ENCODE measurements at places on chromosomes 6 and 20.

GRCh38 chr20:31764641-31765305 is 25.7 kb downstream of the TPX2 start:
- H3K27ac ChIP-seq, result no peak overlapping the region
- no peak overlapping the region for H3K4me3 ChIP-seq

DNA sequence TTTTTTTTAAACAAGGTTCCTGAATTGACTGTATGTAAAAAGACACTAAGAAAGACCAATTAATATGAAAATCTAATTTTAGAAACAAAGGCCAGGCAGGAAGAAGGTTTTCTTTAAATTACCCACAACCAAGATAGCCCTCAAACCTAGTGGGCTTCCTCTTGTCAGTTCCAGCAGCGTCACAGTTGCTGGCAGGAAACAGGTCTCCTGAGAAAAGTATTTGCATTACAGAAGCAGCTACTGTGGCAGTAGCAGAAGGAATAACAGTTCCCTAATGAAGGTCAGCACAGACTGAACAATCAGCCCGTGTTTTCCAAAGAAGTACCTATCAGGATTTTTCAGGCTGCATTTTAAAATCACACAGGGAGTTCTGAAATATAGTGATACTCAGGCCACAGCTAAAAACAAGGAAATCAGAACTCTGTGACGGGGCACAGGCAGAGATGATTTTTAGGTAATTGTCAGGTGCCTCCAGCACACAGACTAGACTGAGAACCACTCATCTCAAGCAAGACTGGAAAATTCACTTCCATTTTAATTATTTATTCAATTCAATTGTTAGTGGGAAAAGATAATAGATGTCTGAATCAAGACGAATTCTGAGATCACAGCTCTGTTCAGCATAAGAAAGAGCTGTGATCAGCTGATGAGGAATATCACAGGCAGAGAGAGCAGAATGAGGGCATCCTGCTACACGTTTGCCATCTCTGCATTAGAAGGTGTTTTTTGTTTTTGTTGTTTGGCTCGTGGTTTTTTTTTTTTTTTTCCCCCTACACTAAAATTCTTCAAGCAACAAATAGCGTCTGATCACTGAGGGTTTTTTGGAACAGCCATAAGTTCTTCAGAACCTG is 230.5 kb upstream of the KHDRBS2 start:
- DNase-seq, result no peak
- no peaks in the 10 kb centered on the region for H3K4me1 ChIP-seq
- H3K27me3 ChIP-seq, result no peaks in the 10 kb centered on the region
- H3K27ac ChIP-seq, result no peak overlapping the region
- H3K36me3 ChIP-seq, result no peaks in the 10 kb centered on the region

GRCh38 chr6:11185204-11185842 is 47.1 kb downstream of the NEDD9 start:
- no peak overlapping the region for H3K4me3 ChIP-seq
- no peak overlapping the region for H3K27ac ChIP-seq
- no peaks in the 10 kb centered on the region for H3K27me3 ChIP-seq
- DNase-seq, result no peak

DNA sequence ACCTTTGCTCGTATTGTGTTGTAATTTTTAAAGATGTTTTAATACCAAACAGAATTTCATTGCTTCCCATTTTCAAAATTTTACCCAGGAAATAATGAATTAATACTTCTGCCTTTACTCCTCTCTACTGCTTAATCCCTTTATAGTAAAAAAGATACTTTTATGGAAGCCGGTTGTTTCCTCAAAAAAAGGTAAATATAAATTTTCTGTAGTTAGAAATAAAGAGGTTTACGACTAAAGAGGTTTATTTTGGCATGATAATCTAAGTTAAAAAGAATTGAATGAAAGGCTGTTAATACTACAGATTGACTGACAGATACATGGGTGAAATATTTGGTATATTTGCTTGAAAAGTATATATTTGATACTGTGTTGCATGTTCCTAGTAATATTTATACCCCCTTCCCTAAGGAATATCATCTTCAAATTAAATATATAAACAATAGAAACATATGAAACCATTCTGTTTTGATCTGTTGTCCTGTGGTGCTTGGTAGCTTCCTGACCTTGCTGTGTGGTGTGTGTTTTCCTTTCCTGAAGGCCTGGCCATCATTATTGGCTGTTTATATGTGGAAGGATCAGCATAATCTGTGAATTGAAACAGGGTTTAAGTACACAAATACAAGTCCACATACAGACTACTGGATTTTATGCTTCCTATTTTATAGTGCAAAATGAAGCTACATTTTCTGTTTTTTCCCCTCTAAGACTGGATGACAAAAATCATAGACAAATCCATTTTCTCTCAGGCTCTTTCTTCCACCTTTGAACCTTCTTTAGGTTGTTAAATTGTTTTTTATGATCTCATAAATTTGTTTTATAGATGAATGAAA is 2.3 kb downstream of the LIN28B start:
- DNase-seq, result no peak
- no peak overlapping the region for H3K27ac ChIP-seq
- peaks cover 2% of the 10 kb centered on the region for H3K36me3 ChIP-seq
- H3K27me3 ChIP-seq, result peaks cover 55% of the 10 kb centered on the region
- no peak overlapping the region for H3K4me3 ChIP-seq
- peaks cover 21% of the 10 kb centered on the region for H3K4me1 ChIP-seq

- no peak overlapping the region for H3K4me3 ChIP-seq
- DNase-seq, result no peak
- H3K4me1 ChIP-seq, result peaks cover 7% of the 10 kb centered on the region
- no peak overlapping the region for H3K27ac ChIP-seq
- H3K27me3 ChIP-seq, result no peaks in the 10 kb centered on the region
- peaks cover 48% of the 10 kb centered on the region for H3K36me3 ChIP-seq
Observed at GRCh38 chr20:34445177-34446065, 70.8 kb upstream of the DYNLRB1 start.

GRCh38 chr6:18629571-18629970 is 242.4 kb downstream of the RNF144B start:
- H3K27ac ChIP-seq, result no peak overlapping the region
- H3K27me3 ChIP-seq, result no peaks in the 10 kb centered on the region
- DNase-seq, result no peak

DNA sequence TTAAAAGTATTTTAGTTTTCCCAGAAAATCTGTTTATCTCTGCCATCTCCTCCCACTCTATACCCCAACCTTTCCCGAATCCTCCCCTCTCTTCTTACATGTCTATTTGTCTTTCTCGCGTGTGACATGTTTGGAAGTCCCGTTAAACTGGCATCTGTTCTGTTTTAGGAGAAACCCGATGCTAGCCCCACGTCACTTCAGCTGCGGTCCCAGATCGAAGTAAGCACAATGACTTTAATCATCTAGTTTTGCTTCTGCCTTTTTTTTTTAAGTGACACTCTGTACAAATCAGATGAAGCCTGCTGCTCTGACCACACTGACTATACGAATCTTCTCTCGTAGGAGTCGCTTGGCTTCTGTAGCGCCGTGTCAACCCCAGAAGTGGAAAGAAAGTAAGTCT is 97.4 kb downstream of the SASH1 start:
- peaks cover 12% of the 10 kb centered on the region for H3K4me1 ChIP-seq
- peaks cover 17% of the 10 kb centered on the region for H3K27me3 ChIP-seq
- H3K27ac ChIP-seq, result no peak overlapping the region
- no peak for DNase-seq
- no peak overlapping the region for H3K4me3 ChIP-seq

DNA sequence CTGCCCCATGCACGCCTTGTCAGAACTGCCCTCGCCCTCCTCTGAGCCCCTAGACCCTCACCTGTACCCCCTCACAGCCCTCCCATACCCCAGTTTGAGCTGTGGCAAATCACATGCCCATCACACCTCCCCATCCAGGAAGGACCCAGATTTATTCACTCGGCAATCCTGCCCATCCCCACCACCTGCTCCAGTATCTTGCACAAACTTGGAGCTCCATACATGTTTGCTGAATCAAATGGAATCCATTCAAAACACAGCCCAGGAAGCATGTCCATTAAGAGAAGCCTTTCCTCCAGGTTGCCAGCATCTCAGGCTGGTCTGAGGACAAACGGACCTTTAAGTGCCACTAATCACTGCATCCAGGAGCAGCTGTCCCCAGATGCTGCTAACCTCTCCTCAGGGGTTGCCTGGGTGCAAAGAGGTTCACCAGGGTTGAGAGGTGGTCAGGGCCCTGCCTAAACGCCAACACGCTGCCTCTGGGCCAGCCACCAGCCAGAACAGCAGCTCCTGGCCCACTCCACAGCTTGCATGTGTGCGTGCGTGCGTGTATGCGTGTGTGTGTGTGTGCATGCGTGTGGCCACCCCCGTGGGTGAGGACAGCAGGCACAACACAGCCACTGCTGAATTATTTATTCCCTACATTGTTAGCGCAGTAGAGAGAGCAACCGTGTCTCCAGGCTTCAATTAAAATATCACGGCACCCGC is 31.0 kb downstream of the GRM4 start:
- no peak overlapping the region for H3K27ac ChIP-seq
- no peak overlapping the region for H3K4me3 ChIP-seq
- H3K4me1 ChIP-seq, result no peaks in the 10 kb centered on the region
- no peaks in the 10 kb centered on the region for H3K36me3 ChIP-seq

GRCh38 chr20:29079769-29080690 is 2177.4 kb upstream of the DEFB115 start:
- H3K36me3 ChIP-seq, result no peaks in the 10 kb centered on the region
- H3K27me3 ChIP-seq, result no peaks in the 10 kb centered on the region
- no peak for DNase-seq
- H3K4me1 ChIP-seq, result no peaks in the 10 kb centered on the region
- no peak overlapping the region for H3K27ac ChIP-seq

GRCh38 chr6:40340196-40340595 is 247.0 kb downstream of the LRFN2 start:
- H3K27me3 ChIP-seq, result peaks cover 19% of the 10 kb centered on the region
- no peaks in the 10 kb centered on the region for H3K36me3 ChIP-seq
- no peak overlapping the region for H3K27ac ChIP-seq
- H3K4me1 ChIP-seq, result no peaks in the 10 kb centered on the region
- no peak overlapping the region for H3K4me3 ChIP-seq

DNA sequence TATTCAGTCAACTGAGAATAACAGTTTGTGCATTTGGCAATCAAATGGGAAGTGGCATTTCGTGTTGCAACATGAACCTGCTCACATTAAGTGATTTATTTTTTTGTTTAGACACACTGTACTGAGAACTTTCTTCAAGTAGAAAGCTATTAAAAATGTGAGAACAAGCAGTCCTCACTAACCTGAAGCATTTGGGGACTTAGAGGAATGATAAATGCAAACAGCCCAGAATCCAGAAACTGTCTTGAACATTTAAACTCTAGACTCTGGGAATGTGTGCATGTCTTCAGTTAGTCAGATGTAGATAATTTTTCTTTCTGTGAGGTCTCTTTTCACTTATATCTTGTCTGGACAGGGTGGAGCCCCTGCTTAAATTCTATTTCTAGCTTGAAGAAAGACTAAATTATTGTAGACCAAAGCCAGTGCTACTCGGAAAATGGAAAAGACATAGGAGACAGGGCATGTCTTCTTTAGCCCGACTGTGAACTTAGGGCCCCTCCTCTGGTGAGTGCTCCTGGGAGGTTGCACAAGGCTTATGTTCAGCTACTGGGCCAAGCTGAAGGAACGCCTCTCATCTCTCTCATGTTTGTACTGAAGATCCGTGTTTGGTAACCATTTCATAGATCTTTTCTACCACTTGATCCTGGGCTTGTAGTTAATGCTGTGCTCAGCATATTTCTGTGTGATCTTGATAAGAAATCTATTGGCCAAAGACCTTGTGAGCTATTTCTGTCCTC is 70.1 kb downstream of the SLX4IP start:
- peaks cover 44% of the 10 kb centered on the region for H3K4me1 ChIP-seq
- H3K27ac ChIP-seq, result no peak overlapping the region
- no peaks in the 10 kb centered on the region for H3K27me3 ChIP-seq
- DNase-seq, result no peak
- H3K36me3 ChIP-seq, result no peaks in the 10 kb centered on the region

GRCh38 chr20:25017257-25017803 is 24.8 kb upstream of the APMAP start:
- H3K4me3 ChIP-seq, result no peak overlapping the region
- H3K27ac ChIP-seq, result no peak overlapping the region
- H3K4me1 ChIP-seq, result no peaks in the 10 kb centered on the region
- H3K27me3 ChIP-seq, result no peaks in the 10 kb centered on the region

- no peak overlapping the region for H3K27ac ChIP-seq
- peaks cover 9% of the 10 kb centered on the region for H3K36me3 ChIP-seq
- H3K27me3 ChIP-seq, result no peaks in the 10 kb centered on the region
- peaks cover 6% of the 10 kb centered on the region for H3K4me1 ChIP-seq
- no peak for DNase-seq
- no peak overlapping the region for H3K4me3 ChIP-seq
Observed at GRCh38 chr20:37839432-37839827, 63.5 kb upstream of the VSTM2L start.

- H3K36me3 ChIP-seq, result no peaks in the 10 kb centered on the region
- H3K4me1 ChIP-seq, result no peaks in the 10 kb centered on the region
- DNase-seq, result no peak
- no peak overlapping the region for H3K27ac ChIP-seq
Observed at GRCh38 chr6:114580882-114581281, 238.1 kb upstream of the HS3ST5 start.

DNA sequence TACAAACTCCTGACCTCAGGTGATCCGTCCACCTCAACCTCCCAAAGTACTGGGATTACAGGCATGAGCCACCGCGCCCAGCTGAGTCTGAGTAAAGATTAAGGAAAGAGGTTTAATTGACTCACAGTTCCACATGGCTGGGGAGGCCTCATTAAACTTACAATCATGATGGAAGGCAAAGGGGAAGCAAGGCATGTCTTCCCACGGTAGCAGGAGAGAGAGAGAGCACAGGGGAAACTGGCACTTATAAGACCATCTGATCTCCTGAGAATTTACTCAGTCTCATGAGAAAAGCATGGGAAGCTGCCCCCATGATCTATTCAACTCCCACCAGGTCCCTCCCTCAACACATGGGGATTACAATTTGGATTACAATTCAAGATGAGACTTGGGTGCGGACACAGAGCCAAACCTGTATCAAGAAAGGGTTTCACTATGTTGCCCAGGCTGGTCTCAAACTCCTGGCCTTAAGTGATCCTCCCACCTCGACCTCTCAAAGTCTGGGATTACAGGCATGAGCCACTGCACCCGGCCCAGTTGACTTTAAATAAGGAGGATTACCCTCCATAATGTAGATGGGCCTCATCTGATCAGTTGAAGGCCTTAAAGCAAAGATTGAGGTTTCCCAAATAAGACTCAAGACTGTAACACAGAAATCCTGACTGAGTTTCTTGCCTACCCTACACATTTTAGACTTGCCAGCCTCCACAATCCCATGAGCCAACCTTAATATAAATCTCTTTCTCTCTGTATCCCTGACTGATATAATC is 13.1 kb upstream of the PEX7 start:
- no peak overlapping the region for H3K27ac ChIP-seq
- no peaks in the 10 kb centered on the region for H3K36me3 ChIP-seq
- no peaks in the 10 kb centered on the region for H3K4me1 ChIP-seq
- peaks cover 6% of the 10 kb centered on the region for H3K27me3 ChIP-seq
- DNase-seq, result no peak

Data from activated T-helper 1 cell treated with anti-CD3 and anti-CD28 coated beads, Interleukin-12 subunit alpha, Interleukin-12 subunit beta, Interleukin-2, Interleukin-4 antibody, amounts not matched to agents 30 ng/mL and 10 ng/mL and 1 ng/mL, durations not matched to agents 14 hours and 24 hours and 36 hours (primary cell).